Cardiac ventricle fibroblast (primary cell): ENCODE measurements at places on chromosomes 16 and 17. TPM values are rescaled to one million over a fixed set of nuclear protein-coding genes. Genes with fewer than 3 reads are reported as not detected.

Gene HES7
- not detected in 2 replicates for total RNA-seq

Gene KRT33A
- not detected in 2 replicates for total RNA-seq

Gene STH
- total RNA-seq, result not detected in 2 replicates

Gene PPL
- total RNA-seq, result 132 and 145 TPM in 2 replicates

Gene CCDC144A
- 0.68 and 1.3 TPM in 2 replicates for total RNA-seq

Gene TERB1
- not detected in 2 replicates for total RNA-seq

Gene ABCC3
- 26.9 and 32.6 TPM in 2 replicates for total RNA-seq

Gene PPM1E
- 0.06 and 0.10 TPM in 2 replicates for total RNA-seq

Gene LGALS9B
- not detected in 2 replicates for total RNA-seq

Gene OR3A3
- total RNA-seq, result not detected in 2 replicates

Gene TEX14
- total RNA-seq, result 0.34 TPM in 1 of 2 replicates, not detected in the other

Gene TBC1D3B
- total RNA-seq, result 0.62 and 2.0 TPM in 2 replicates

Gene ORAI3
- 45.4 and 48.9 TPM in 2 replicates for total RNA-seq

Gene PHKG2
- total RNA-seq, result 13.2 and 17.8 TPM in 2 replicates

Gene TBKBP1
- total RNA-seq, result 8.7 and 9.1 TPM in 2 replicates

Gene KRT31
- total RNA-seq, result not detected in 2 replicates

Gene MT1F
- 0.29 TPM in 1 of 2 replicates, not detected in the other for total RNA-seq

Gene GDPD1
- 1.3 TPM in 1 of 2 replicates, not detected in the other for total RNA-seq

Gene C17orf78
- total RNA-seq, result not detected in 2 replicates

Gene NSRP1
- total RNA-seq, result 8.7 and 12.9 TPM in 2 replicates
